Globus pallidus (tissue), 1 donor: ENCODE measurements at places on chromosomes 3 and 15.

GRCh38 chr15:39530480-39531342, 50.2 kb upstream of the THBS1 start:
- DNase-seq: no peak

GRCh38 chr3:117036259-117036799, 326.8 kb downstream of the TUSC7 start:
- DNase-seq: peak; percentile 50

- DNase-seq: no peak
Observed at GRCh38 chr3:37223141-37223558, 48.8 kb upstream of the LRRFIP2 start.

DNA sequence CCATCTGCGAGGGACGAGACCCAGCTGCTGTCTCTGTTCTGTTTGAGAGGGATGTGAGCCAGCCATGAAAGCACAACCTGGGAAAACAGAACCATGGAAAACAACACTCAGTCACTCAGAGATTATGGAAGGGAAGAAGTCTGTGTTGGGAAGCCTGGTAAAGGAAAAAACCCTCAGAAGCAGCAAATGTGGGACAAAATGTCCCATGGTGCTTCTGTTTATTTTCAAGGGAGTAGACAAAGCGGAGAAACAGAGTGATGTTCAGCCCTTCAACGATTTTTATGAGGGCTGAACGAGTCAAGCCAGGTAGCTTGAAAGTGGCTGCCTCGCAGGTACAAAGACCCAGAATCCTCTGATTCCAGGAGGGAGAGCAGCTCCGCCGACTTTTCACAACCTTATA, 59.3 kb downstream of the DCLK3 start:
- no peak for DNase-seq

DNA sequence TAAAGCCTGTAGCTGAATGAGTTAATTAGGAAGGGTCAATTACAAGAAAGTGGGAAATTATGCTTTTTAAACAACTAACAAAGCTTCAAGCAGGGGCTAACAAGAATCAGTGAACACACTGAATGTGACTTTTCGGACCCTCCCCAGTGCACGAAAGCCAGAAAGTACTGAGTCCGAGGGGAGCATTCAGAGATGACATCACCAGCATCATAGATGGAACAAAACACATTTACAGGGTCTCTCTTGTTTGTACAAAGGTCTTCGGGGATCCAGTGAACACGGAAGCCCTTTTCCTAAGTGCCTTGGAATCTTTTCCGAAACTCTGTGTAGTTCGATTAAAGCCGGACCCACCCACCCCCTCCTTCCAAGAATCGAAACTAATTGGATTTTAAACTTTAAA, 829 bp downstream of the DCP1A start:
- DNase-seq: peak; percentile 12

DNA sequence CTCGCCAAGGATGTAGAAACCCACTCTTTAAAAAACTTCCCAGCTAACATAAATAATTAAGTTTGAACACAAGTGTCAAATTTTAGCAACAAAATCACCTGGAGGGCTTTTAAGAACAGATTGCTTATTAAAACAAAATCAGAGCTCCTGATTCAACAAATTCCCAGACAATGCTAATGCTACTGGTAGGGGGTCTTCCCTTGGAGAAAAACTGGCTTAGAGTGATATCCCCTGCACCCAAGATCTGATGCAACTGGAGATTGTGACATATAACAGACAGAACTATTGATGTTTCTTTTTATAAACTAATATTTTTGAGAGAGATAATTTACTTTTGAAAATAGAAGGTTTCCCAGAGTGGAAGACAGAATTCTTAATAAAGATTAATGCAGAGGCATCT, 19.9 kb downstream of the IGSF10 start:
- DNase-seq: no peak

GRCh38 chr3:173734473-173734872, 336.9 kb downstream of the NLGN1 start:
- DNase-seq: no peak

DNA sequence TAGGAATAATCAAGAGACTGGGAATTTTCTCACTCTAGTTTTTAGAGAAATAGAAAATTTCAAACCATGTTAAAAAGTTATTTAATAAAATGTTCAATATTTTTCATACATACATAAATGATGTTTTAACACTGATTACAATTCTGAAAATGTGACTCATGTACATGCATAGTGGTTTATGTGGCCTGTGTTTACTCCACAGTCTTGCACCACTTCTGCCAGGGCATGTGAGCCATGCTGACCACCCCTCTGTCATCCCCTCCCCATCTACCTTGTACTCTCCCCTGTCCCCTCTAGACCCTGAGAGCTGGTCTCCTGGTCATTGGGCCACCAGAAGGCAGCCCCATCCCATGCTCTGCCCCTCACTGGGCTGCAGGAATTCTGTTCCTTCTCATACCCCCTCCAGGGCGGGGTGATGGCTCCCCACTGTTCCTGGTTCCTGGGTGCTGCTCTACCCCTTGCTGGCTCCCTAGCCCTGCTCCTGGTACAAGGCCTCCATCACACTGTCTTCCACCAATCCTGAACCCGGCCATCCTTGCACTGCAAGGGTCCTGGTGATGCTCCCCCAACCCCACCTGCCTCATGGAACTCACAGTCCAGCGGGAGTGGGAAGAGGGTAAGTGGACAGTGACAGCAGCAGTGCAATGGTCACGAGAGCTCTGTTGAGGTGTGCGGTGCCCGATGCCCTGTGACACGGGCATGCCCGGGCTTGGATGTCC, 24.2 kb upstream of the SLC41A3 start:
- DNase-seq: no peak

DNA sequence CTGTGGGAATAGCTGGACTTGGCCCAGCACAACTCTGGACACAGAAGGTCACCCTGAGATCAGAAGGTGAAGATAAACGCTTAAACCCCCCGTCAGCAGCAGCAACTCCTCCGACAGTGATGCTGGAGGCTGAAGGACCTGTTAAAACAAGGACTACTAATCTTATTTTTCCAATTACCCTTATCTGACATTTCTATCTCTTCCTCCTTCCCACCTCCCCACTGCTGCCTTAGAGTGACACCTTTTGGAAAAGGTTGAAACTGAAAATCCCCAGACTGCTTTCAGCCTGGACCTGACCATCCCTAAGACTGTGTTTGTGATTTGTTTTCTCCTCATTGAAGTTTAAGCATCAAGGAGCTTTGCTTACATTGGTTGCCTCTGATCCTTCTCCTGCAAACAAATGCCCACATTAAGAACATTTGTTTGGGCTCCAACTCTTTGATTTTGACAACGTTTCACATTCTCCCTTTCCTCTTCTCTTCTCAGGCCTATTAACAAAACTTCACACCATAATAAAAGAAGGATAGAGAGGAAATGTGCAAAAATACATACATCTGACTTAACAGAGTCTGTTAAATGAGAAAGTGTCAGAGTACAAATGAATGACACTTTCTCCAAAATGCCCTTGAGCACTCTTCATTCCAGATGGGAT, 410.6 kb upstream of the WNT5A start:
- DNase-seq: no peak

DNA sequence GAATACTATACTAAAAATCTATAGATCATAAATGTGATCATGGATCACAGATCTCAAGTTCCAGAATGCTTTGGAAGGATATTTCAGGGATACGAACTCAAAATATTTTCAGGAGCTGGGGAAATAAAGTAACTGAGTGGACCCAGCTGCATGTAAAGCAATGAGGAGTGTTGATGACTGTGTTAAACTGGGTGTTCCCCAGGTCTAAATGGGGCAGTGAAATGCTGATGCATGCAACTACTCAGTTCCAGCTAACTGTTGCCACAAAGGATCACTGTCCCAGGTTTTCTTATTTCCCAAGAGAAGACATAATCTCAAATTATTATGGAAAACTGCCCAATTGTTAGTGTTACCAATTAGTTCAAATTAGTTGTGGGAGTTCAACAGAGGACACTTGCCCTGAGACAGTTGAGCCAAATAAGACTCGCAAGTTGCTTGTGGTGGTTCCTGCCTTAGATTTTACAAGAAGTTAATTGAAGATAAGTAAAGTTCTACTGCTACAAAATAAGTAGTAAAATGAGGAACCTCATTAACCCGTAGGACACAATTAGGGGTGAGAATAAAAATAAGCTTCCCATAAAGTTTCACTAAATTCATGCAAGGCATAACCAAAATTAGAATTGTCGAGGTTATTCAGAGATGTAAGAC, 66.3 kb upstream of the IL12A start:
- no peak for DNase-seq

GRCh38 chr3:107699682-107700081, 176.9 kb downstream of the BBX start:
- DNase-seq: no peak

DNA sequence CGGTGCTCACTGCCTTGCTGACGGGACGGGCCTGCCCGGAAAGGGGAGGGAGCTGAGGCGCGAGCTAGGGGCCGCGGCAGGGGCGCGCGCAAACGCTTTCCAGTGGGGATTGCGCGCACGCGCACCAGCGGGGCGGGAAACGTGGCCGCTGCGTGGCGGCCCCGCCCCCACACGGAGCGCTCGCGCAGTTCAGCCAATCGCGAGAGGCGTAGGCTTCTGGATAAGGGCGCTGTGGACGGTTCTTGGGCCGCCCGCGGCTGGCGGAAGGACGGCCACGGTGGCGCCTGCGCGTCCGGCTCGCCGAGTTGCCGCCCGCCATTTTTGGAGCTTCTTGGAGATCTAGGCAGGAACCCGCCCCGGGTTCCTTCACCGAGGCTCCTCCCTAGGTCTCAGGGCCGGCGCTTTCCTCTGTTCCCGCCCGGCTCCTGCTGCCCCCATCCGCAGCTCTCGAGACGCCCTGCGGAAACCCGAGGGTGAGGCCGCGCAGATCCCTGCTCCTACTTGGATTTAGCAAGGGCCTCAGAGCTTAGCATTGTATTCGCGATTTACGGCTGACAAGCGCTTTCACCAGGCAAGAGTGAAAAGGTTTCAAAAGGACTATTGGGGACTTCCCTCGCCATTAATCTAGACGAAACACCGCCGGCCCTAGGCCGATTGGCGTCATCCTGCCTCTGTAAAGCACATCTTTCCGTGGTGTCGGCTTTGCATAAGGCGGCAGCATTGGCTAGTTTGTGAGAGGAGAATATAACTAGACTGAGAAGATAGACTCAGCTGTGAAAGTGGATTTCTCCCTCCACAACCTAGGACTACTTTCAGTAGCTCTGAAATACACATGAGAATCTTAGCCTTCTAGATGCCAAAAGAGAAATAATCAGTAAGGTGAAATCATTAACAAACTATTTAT, 496 bp upstream of the STAG1 start:
- peak; percentile 98 for DNase-seq

DNA sequence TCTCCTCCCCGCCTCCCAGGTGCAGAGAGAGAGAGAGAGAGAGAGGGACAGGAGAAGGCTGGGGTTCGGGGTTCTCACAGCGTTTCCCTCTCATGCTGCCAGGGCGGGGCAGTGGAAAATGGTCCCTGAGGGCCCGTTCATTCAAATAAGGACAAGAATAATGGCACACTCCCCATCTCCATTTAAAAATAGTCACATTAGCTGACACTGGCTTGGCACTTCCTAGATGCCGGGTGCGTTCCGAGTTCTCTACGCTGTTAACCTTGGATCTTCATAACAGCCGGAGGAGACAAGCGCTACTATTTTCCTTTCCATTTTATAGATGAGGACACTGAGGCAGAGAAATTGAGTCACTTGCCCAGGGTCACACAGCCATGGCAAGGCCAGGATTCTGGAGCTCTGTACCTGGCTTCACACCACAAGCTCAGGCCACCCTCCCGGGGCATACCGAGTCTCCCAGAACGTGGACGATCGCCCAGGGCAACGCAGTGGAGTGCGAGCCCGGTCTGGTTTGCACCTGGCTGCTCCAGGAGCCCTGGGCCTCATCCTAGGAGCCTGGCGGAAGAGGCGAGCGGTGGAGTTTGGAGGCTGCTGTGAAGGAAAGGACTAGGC, 608 bp upstream of the SLC6A6 start:
- DNase-seq: no peak

GRCh38 chr3:7205535-7205934, 344.6 kb downstream of the GRM7 start:
- no peak for DNase-seq

DNA sequence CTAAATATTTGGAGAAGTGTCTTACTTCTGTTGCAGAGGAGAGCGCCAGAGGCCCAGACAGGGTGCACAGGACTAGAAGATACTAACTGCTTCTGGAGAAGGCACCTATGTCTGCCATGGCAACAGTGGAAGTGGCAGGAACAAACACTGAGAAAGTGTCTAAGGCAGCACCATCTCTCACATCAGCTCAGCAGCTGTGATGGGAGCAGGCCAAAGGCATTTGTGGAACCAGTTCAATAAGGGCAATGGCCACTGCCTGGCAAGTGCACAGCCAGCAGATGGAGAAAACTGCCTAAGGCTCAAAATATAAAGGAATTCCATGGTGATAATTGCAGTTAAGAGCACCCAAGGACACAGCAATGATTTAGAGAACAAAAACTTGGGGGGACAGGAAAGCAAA, 563.0 kb upstream of the CCDC54 start:
- DNase-seq: peak; percentile 70

GRCh38 chr3:11335056-11335608, 62.9 kb downstream of the ATG7 start:
- DNase-seq: peak; percentile 51
